Activated T-cell treated with anti-CD3 and anti-CD28 coated beads for 1 hour (primary cell): ENCODE measurements at places on chromosomes 4 and X.

DNA sequence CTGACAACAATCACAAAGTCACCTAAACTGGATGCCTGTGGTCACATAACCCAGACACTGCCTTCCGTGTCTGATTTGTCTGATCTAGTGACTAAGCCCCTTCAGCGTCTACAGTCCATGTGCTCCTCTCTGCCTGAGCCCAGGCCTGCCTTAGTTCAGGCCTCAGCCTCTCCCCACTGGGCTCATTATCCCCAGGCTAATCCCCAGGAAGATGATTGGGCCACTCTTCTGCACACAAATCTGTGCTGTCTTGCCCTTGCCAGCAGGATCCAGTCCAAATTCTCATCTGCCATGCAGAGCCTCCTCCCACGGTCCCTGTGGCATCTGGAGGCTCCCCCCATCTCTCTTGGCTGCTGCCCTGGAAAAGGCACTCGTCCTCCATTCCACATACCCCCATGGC is 96.5 kb downstream of the SLC2A9 start:
- no peak for DNase-seq

DNA sequence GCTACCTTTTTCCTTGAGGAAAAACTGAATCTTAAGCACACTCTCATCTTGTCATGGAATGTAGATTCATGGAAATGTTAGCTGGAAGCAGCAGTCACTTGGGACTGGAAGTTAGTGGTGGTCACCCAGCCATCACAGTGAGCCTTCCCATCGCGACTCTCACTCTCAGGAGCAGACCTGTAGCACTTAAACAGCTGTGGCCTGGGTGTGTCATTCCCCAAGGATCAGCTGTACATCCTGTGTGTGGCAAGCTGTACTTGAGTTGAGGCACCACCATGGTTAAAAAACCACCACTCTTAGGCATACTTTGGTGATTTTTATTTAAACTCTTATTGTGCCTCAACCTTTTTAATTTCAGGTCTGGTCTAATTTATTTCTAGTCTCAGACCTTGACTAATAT is 46.7 kb downstream of the JADE1 start:
- no peak for DNase-seq

GRCh38 chr4:89055157-89056080 is 1.6 kb downstream of the FAM13A start:
- no peak for DNase-seq

GRCh38 chrX:9758021-9758638 is 7.5 kb downstream of the GPR143 start:
- DNase-seq = no peak

DNA sequence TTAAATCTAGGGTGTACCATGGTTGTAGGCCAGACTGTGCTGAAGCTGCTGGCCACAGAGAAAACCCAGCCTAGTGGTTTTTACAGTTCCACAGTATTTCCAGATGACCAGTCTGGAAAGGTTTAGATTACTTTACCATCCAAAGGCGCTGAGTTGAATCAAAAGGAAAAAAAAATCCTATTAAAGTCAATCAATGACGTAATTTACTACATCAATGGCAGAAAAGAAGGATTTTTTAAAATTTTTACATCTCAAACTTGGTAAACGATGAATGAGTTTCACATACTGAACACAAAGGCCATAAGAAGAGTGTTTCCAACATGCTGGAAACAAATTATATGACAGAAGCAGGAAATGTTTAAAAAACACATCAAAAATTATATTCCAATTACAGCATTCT is 130.6 kb upstream of the ETNPPL start:
- no peak for DNase-seq

- DNase-seq = no peak
Measured at GRCh38 chr4:173397604-173398003, 1.3 kb downstream of the SCRG1 start.

DNA sequence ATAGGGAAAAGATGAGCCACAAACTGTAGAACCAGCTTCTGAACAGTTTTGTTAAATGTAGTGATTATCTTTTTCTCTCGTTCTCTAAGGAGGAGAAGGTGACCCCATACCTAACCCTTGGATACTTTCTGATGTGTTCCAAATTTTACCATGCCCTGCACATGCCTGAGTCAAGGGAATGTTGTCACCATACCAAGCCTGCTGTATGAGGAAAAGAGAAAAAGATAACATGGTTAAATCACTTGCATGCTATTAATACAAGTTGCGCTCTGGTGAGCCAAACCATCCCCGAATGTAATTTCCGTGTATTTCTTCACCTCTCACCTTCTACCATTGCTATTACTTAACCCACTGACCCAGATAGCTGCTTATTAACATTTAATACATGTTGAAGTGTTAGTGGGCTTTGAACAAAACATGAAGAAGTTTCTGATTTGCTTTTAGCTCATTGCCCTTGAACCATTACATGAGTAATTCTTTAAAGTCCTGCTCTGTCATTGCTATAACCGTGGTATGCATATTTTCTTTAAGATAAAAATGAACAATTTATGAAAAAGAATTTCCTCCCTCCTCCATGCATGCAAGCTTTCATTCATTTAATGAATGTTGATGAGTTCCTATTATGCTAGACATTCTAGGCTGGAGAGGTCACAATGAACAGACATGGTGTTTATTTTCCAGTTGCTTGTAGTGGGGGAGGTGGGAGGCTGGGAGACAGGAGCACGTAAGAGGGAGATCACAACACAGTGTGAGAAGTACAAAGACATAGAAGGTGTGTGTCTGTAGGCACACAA is 13.6 kb upstream of the KIT start:
- DNase-seq = no peak

- DNase-seq = no peak
Measured at GRCh38 chr4:30920043-30920442, 199.9 kb downstream of the PCDH7 start.

DNA sequence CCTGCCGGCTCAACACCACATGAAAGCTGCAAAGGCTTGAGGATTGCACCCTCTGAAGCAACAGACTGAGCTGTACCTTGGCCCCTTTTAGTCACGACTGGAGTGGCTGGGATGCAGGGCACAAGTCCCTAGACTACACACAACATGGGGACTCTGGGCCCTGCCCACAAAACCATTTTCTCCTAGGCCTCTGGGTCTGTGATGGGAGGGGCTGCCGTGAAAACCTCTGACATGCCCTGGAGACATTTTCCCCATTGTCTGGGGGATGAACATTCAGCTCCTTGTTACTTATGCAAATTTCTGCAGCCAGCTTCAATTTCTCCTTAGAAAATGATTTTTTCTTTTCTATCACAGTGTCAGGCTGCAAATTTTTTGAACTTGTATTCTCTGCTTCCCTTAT is 123.5 kb upstream of the SMARCAD1 start:
- DNase-seq = no peak

DNA sequence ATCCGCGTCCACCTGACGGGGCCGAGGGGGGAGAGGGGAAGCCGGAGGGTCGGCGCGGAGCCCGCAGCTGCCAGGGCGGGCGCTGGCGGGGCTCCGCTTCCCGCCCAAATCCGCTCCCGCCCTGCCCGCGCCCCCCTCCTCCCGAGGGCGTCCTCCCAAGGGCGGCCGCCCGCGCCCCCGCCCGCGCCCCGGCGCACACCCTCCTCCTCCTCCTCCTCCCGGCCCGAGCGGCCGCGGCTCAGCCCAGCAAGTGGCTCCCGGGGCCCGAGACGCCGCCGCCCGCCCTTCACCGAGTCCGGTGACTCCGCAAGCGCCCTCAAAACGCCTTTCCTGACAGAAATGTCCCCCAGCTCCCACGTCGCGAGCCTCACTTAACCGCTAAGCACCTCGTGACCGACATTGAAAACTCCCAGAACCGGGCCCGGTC is 487 bp downstream of the HMGB2 start:
- DNase-seq = peak; percentile 30
